Thoracic aorta (tissue), 2 donors: ENCODE measurements at places on chromosomes 11 and 22.

DNA sequence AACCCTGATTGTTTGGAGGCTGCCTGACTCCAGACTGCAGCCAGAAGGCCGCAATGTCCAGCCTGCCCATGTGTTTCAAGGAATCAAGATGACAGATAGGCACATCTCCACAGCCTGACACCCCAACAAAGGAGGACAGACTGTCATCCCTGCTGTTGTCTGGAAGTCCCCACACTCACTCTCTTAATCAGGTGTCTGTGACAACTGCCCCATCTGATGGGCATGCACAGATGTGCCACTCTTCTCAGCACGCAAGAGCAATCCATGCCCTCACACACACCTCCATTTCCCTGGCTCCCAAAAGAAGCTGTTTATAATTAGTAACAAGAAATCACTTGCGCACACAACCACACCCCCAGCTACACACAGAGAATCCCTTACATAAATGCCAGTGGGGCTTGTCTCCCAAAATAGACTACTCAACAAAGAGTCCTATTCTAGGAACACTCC is 117.6 kb downstream of the C11orf58 start:
- DNase-seq: no peak

DNA sequence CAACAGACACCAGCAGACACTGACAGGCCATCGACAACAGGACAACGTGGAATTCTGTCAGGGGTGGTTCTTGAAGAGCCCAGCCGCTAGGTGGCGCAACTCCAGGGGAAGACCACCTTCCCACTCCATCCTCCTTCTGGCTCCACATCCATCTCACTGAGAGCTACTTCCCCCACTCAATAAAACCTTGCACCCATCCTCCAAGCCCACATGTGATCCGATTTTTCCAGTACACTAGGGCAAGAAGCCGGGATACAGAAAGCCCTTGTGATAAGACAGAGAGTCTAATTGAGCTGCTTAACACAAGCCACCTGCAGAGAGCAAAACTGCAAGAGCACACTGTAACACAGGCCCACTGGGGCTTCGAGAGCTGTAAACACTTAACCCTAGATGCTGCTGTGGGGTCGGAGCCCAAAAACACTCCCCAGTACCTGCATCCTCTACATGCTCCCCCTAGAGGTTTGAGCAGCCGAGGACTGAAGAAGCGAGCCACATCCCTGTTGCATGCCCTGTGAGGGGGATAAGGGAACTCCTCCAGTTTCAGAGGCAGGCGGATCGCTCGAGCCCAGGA is 11.5 kb upstream of the RAB39A start:
- no peak for DNase-seq

DNA sequence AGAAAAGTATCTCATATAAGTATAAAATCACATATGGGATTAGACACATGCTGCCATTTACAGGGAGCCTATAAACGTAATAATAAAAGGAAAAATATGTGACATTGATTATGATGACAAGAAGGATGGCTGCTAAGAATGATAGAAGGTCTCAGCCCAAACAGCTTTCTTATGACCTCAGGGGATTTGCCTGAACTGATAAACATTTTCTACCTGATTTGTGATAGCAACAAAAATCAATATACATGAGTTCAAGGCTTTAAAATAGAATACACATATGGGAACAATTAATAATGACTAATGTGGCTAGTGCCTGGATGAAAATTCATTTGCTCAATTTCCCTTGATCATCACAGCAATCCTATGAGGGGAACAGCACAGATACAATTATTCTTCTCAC is 636.8 kb upstream of the CCDC90B start:
- no peak for DNase-seq

- DNase-seq: no peak
Observed at GRCh38 chr11:46332093-46332567, 15.1 kb upstream of the DGKZ start.

GRCh38 chr11:8886322-8886721 is 24.7 kb upstream of the AKIP1 start:
- no peak for DNase-seq

GRCh38 chr11:45885274-45885920 is at the start of gene MAPK8IP1:
Gene MAPK8IP1 (plus strand): TSS chr11:45885651. CDS start chr11:45885821, 170 bp downstream.
- no peak for DNase-seq

- no peak for DNase-seq
Observed at GRCh38 chr22:30287648-30288418, 1.5 kb downstream of the CASTOR1 start.

- peak; percentile 69 for DNase-seq
Observed at GRCh38 chr11:57424792-57425564, 1.9 kb downstream of the SLC43A3 start.

GRCh38 chr11:106031202-106031810 is 9.3 kb upstream of the MSANTD4 start:
- no peak for DNase-seq

GRCh38 chr11:59523541-59523940 is 12.2 kb downstream of the OR4D9 start:
- DNase-seq: no peak

- peak; percentile 12 for DNase-seq
Observed at GRCh38 chr11:89490981-89491690, at the start of gene NOX4. Gene NOX4 (minus strand): TSS chr11:89491375. CDS start chr11:89491246, 129 bp downstream.

GRCh38 chr11:71373791-71374454 is 74.3 kb downstream of the DHCR7 start:
- no peak for DNase-seq

DNA sequence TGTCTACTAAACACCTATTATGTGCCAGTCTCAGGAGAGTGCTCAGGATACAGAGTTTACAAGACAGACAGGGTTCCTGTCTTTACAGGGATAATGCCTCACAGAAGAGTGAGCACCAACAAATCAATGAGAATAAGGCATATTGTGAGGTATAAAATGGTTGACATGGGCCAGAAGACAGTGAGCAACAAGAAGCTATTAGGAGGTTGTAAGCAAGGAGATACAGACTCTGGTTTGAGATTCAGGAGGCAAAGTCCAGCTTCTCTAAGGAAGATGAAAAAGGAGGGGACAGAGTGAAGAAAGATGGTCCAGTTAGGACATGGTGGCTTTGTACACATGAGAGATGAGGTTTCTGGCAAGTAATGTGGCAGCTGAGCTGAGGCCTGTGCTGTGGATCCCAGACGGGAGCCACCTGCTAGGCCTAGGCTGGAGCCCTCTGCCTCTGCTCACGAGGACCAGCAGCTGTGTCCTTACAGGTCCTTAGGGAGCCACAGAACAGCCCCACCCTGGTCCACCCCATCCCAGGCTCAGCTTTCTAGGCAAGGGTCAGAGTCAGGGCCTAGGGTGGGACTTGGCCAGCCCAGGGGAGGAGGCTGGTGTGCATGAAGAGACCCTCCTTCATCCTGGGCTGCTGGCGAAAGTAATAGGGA is 110.5 kb downstream of the ZNF280B start:
- no peak for DNase-seq

- DNase-seq: no peak
Observed at GRCh38 chr11:17760102-17761029, 25.8 kb downstream of the KCNC1 start.

- peak; percentile 74 for DNase-seq
Observed at GRCh38 chr11:66418168-66418985, 2.5 kb upstream of the NPAS4 start.

GRCh38 chr11:122715548-122716440 is 60.3 kb downstream of the UBASH3B start:
- no peak for DNase-seq

DNA sequence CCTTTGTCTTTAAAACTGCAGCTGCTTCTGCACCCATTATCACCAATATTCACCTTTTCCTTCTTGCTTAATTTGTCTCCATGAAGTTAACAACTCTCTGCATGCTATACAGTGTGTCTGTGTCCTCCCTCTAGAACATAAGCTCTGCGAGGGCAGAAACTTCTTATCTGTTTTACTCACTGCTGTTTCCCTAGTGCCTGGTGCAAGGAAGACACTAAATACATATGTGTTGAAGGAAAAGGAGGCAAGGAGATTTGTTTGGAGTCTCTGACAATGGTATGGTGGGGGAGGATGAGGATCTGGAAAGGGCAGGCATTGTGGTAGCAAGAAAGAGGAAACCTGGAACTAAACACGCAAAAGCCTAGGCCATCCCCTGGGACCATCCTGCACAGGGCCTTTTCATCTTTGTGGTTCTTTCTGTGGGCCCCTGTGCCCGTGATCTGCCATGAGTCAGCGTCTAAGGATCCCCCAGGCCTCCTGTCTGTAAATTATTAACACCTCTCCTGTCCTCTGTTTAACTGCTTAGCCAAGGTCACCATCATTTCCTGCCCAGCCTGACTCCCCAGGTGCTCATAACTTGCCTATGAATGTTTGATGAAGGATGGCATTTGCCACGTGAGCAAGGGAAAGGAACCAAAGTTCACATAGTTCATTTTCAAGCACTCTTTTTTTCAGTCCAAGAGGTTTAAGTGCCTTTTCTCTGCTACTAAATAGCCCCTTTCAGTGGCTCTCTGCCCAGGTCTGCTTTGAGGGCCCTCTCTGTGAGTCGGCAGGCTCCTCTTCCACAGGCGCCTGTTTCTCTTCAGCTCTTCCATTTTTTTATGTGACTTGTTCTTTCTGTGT is 131.1 kb downstream of the RASSF10 start:
- DNase-seq: no peak

GRCh38 chr22:49943771-49944398 is 16.7 kb upstream of the PIM3 start:
- DNase-seq: no peak

DNA sequence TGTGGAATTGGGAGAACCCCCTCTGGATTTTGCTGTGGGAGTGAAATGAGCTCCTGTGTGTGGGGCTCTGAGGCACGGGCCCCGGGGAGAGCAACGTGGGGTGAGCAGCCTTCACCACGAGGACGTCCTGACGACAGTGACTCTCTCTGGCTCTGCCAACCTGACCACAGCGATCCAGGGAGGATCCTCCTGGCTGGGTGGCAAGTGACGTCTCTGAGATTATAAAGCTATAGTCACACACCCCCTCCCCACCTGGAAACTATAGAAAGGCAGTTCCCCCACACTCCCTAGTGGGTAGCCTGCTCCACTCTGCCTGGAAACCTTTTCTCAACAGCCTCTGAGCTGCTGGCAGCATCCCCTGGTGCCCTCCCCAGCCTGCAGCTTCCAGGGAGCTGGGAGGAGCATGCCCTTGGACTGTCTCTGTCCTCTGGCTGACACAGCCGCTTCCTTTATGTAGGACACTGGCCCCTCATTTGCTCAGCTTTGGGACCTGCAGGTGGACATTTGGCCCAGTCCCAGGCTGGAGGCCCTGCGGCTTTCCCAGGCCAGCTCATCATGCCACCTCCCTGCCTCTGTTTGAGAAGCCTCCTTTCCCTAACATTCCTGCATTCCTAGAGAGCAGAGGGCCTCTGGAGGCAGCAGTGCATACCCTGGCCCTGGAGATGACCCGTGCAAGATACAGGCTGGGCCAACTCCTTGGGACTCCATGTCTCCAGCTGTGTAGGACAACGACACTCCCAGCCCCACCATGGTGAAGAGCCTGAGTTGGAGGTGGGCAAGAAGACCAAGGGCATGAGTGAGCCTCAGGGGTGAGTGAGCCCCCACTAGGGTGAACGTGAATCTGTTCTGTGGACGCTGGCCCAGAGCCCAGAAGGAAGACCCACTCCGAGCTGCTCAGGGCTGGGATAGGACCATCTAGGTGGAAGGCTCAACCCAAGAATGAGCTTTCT is 314.0 kb downstream of the NTM start:
- DNase-seq: no peak

DNA sequence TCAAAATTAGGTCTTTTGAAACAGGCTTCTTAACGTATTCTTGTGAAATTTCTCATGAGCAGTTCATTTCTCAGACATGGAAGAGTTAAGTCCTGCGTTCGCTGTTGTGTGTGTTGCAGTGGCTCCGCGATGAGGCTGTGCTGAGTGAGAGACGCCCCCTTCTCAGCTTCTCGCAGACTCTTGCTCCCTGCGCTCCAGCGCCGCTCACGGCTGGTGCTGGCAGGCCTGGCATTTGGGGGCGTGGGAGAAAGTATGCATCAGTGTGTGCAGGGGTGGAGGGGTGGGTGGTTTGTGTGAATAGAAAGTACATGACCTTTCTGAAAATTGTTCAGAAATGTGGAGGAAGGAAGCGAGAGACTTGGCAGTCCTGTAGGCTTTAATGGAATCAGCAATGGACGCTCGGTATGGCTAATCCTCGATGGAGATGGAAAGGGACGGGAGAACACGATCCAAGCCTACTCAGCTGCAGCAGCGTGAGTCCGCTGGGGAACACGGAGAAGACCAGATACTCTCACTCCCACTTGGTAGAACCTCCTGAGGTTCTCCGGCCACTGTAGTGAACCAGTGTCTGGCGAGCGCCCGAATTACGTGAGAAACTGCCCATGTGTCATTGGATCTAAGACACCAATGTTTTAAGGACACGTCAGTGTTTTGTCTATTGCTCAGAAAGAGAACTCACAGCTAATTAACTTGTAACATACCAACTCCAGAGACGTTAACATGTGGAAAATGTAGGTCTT is 5.9 kb downstream of the TAB1 start:
- DNase-seq: peak; percentile 30

DNA sequence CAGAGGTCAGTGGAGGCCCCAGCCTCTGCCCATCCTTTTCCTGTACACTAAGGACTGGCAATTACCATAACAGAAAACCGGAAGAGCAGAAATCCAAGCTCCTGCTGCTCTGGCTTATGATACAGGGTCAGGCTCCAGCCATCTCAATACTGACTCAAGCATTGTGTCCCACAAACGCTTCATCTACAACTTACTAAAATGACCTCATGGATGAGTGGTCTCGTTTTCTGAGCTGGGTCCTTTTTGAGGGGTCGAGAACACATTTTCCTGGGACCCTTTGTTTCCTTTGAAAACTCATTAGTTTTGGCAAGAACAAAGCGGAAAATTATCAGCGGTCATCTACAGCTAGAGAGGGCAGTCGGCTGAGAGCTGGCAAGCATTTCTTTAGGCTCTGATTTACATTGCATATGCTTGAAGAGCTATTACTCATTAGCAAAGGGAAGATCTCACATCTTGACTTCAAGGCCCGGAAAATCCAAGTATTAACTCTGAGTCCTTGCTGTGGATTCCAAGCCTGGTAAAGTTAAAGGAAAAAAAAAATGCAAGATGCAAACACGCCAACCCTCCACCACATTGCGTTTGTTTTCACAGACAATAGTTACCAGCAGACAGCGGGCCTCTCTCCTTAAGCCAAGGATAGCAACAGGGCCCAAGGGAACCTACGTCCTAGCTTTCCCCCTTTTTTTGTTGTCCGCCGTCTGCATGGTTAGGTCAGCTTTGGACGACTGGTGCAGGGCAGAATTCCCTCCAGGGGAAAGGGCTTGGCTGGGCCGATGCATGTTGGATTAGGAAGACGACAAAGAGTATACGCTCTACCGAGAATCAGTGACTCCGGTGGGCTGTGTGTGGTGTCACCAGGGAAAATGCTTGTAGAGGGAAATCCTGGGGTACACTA is 1.8 kb downstream of the TESMIN start:
- DNase-seq: no peak

- no peak for DNase-seq
Observed at GRCh38 chr22:46684706-46685105, 53.3 kb downstream of the CERK start.

- no peak for DNase-seq
Observed at GRCh38 chr11:35722641-35723040, 60.1 kb downstream of the TRIM44 start.
